ENCODE measurements at places on chromosomes 16 and 17.

GRCh38 chr16:31130899-31131298 is 4.6 kb downstream of the PRSS8 start:
- no peak for DNase-seq

GRCh38 chr17:29291163-29291752 is 2.7 kb downstream of the NUFIP2 start:
- DNase-seq: no peak

DNA sequence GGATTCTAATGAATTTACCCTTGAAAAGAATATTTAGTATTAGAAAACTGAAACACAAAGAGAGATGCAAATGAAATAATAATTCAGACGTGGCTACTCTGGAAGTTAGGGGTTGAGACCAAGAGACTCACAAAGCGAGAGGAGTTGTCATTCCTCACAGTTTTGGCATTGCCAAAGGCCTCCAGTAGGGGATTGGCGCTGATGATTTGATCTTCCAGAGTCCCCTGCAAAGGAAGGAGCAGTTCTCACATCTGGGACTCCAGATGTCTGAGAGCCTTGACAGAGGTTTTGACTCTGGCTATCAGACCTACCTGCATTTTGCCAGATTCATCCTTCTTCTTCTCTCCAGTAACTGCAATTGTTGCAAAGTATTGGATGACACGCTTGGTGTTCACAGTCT is 6.6 kb downstream of the MYH8 start:
- no peak for DNase-seq

DNA sequence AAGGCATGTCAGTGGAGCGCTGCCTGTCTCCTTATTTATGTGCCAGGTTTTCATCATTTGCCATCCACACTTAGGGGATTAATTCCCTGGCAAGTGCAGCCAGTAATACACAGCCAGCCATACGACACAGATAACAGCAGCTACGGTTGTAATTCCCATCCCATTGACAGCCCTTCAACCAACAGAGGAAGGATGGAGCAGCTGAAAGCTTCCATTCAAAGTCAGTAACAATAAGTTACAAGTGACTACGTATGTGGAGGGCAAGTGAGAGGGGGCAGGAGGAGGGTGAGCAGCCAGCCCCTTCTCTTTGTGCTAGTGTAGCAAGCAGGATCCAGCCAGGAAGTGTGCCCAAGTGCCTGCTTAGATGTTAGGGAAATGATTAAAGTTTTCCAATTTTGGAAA is 53.8 kb upstream of the LYRM9 start:
- no peak for DNase-seq

All from right renal cortex interstitium (tissue), 3 donors.